ENCODE measurements at places on chromosomes 2 and 18.

DNA sequence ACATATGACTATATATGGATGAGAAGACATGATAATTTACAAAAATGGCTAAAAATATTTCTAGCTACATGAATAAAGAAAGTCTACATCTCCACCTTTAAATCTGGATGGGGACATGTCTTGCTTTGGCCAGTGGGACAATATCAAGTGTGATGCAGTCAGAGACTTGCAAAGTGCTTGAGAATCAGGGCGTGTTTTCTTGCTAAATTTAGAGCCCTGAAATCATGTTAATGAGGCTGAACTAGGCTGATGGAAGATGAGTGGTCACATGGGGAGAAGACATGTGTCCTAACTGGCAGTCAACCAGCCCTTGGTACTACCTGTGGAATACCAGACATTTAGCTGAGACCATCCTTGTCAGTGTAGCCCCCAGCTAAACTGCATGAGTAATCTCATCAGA is 278.5 kb upstream of the RGPD4 start:
- DNase-seq = no peak

GRCh38 chr2:104378853-104379374 is 475.0 kb upstream of the POU3F3 start:
- no peak for DNase-seq

GRCh38 chr2:37869771-37870170 is 55.3 kb upstream of the RMDN2 start:
- DNase-seq = no peak

- DNase-seq = no peak
These were observed 154.5 kb downstream of the TPO start for GRCh38 chr2:1567556-1568344.

DNA sequence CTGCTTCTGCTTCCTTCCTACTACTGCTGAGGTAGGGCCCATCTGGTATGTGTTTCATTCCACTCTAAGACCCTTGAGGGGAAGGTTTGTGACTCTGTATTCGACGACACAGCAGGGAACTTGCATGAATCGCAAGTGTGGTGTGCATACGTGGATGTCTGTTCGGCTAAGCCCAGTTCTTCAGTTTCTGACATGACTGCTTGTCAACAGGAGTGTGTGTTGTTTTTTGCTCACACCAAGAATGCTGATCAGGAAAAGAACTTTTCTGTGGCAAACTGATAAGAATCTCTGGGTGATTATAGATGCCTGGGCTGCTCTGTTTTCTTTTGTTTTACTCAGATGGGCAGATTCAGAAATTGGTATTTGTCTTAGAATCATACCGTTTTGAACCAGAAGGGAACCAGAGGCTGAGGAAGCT is 22.0 kb downstream of the TNFRSF11A start:
- no peak for DNase-seq

- no peak for DNase-seq
These were observed 31.0 kb downstream of the TANC1 start for GRCh38 chr2:158999458-158999857.

DNA sequence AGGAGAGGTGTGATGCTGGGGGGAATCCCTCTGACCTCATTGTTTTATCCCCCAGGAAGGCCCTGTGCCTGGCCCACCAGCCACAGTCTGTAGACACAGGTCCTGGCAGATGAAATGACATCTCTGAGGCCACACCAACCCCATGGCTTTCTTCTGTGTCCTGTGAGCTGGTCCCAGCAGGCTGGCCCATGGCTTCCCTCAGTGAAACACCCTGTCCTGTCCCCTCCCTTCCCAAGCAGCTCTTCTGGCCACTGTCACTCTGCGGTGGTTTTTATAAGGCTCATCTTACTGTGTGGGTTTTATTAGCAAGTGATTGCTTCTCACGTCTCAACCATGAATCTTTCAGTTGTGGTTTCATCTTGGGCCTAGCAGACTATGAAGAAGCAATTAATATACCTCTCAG is 102.8 kb upstream of the STPG4 start:
- DNase-seq = no peak

DNA sequence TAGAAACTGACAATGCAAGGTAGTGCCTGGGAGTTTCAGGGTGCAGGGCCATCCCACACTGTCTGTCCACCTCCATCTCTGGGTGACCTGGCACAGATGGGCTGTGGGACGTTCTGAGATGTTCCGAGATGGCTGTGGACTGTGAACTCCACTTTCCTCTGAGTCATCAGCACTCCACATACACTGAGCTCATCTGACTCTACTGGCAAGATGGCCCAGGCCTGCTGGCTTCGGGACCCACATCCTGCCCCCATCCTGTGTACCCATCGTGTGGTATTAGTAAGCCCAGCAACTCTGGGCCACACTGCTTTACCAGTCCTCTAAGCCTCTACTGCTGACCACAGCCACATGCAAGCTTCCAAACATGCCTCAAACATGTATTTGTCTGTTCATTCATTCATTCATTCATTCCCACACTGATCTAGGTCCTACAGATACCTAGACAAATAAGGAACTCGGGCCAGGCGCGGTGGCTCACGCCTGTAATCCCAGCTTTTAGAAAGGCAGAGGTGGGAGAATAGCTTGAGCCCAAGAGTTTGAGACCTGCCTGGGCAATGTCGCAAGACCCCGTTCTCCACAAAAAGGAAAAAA is 124.8 kb upstream of the CXCR4 start:
- peak; percentile 14 for DNase-seq

- no peak for DNase-seq
These were observed 164.8 kb downstream of the METTL4 start for GRCh38 chr18:2406544-2406943.

DNA sequence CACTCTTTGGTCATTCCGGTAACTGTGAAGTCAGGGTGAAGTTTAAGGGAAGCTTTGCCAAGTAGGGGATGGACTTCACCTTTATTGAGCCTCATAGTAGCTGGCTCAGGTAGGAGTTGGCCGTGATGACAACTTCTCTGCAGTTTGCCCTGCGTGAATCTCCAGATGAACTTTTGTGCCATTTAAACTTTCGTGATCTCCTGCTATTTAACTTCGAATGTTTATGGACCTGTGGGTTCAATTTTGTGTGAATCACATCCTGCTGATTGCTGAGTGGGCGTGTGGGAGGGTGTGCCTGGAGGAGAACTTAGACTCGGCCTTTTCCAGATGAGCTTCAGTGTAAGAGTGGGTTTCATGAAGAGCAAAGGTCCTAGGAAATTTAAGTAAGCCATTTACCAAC is 4.2 kb downstream of the UGT1A1 start:
- no peak for DNase-seq

GRCh38 chr2:100924520-100925451 is 77.3 kb upstream of the RPL31 start:
- no peak for DNase-seq

- no peak for DNase-seq
These were observed 301.7 kb downstream of the TCF4 start for GRCh38 chr18:55286257-55286825.

DNA sequence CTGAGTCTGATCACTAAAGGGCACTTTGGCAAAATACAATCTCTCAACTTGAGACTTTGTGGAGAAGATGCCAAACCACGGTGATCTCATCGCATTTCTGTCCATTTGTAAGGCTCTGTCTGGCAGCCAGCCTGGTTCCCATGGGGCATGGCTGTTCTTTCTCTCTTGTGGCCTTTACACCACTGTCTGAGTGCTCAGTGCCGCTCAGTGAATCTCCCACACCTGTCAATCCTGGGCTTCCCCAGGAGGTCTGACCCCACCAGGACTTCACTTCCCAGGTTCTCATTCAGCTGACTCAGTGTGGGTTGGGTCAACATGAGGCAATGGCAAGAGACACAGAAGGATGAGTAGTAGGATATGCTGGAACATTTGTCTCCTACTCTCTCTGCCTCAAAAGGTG is 96.8 kb upstream of the TRIB2 start:
- no peak for DNase-seq

GRCh38 chr18:30469091-30469490 is 573.5 kb downstream of the DSC3 start:
- DNase-seq = no peak

DNA sequence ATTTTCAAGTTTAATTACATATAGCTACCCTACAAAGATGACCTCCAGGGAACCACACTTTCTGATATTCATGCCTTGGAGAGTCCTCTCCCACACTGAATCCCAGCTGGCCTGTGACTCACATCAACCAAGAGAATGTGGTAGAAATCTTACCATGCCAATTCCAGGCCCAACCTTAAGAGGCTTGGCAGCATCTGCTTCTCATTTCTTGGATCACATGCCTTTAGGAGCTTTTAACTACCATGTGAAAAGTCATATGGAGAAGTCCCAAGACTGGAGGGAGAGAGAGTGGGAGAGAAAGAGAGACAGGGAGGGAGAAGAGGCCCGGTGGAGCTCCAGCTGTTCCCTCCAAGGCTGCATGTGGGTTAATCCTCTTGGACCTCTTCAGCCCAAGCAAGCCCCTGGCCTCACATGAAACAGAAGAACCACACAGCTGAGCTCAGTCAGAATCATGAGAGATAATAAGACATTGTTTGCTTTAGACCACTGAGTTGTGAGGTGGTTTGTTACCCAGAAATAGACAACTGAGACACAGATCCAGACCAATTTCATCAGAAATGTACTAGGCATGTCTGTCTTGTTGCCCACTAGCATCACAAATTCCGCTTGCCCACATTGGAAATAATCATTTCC is 190.7 kb downstream of the MTCL1 start:
- no peak for DNase-seq

DNA sequence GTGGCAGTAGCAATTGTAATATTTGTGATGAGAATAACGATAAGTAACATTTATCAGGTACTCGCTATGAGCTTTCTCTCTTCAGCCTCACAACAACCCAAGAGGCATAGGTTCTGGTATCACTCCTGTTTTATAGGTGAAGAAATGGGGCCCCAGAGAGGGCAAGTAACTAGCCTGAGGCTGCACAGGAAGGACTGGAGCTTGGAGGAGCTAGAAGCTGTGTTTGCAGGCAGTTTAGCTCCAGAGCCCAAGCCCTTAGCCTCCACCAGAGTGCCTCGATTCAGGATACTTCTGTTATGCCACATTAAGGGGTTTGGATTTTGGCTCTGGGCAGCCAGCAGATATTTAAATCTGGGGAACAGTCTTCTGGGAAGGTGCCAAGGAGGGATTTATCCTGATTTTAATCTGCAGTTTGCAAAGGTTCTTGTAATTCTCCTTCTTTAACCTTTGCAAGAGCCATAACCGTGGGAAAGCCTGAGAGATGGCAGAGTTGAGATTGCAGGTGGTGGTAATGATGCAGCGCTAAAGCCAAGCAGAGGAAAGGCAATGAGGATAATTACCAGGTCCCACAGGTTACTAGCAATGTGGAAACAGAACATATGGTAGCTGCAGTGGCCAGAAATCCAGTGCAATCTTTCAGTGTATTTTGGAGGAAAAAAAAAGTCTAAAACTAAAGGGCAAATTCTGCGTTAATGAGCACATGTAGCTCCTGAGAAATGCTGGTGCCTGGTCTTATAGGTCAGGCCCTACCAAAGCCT is 9.1 kb downstream of the MOCOS start:
- no peak for DNase-seq

- no peak for DNase-seq
These were observed 29.6 kb downstream of the MREG start for GRCh38 chr2:215983581-215984351.

GRCh38 chr2:121118951-121119350 is 166.1 kb downstream of the TFCP2L1 start:
- DNase-seq = no peak

DNA sequence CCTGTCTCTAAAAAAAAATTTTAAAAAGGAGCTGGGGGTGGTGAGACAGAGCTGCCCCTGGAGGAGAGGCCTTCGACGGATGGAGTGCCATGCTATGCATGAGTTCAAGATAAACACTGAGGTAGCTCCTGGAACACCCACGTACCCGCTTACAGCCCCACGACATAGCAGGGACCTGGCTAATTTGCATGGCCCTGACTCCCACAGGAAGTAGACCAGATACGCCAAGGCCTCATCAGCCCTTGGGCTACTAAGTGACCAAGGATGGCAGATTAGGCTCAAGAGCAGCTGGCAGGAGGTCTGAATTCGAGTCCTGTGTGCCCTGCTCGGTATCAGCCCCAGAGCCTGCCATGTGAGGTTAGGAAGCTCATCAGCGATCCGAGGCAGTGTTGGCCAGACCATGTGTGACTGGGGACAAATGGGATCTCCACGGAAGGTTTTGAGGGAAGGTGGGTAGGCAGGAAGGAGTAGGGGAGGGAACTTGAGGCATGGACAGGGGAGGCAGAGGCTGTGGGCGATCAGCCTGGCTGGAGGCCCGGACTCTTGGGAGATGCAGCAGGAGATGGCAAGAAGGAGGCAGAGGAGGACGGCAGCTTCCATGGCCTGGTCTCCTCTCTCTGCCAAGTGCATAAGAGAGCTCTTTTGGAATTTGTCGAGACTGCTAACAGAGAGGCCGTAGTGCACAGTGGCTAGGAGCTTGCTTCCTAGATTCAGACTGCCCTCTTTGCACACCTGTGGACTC is 218.3 kb downstream of the GLI2 start:
- no peak for DNase-seq

DNA sequence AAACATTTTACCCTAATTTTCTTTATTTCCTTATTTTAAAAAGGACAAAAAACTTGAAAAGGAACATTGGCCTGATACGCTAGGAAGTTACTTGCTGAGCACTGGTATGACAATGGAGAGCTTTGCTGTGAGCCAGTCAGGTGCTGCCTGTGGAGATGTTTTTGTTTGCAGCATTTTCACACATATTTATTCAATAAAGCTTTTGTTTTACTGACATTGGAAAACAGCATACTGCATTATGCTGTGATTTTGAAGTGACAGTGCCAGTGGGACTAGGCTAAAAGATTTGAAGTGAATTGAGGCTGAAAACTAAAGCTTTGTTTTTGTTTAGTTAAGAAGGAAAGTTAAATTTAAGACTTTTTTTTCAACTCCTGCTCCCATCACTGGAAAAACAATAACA is 470.7 kb upstream of the ZEB2 start:
- no peak for DNase-seq

- no peak for DNase-seq
These were observed 17.0 kb downstream of the THNSL2 start for GRCh38 chr2:88187038-88187676.

- no peak for DNase-seq
These were observed 67.9 kb downstream of the LOXHD1 start for GRCh38 chr18:46588971-46589660.

Measured in stimulated activated CD8-positive, alpha-beta memory T cell treated with anti-CD3 and anti-CD28 coated beads, Interleukin-4, amount 100 ng/mL, for 1 hour (primary cell).